HFFc6 (cell line): ENCODE measurements at places on chromosomes 2 and 18.

DNA sequence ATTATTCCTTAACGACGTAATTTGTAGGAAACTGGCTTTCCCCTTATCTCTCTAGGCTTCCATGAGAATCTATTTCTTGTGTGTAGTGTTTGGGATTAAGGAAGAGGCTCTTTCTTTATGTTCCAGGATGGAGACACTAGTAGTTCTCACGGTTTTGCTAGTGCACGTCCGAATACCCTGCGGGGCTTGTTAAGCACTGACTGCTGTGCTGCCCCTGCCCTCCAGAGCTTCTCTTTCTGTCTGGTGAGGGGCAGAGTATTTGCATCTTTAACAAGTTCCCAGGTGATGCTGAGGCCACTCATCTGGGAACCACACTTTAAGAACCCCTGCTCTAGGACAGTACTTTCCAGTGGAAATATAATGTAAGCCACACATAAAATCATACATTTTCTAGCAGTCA lies 76.4 kb downstream of the SPATS2L start:
- DNase-seq: no peak

DNA sequence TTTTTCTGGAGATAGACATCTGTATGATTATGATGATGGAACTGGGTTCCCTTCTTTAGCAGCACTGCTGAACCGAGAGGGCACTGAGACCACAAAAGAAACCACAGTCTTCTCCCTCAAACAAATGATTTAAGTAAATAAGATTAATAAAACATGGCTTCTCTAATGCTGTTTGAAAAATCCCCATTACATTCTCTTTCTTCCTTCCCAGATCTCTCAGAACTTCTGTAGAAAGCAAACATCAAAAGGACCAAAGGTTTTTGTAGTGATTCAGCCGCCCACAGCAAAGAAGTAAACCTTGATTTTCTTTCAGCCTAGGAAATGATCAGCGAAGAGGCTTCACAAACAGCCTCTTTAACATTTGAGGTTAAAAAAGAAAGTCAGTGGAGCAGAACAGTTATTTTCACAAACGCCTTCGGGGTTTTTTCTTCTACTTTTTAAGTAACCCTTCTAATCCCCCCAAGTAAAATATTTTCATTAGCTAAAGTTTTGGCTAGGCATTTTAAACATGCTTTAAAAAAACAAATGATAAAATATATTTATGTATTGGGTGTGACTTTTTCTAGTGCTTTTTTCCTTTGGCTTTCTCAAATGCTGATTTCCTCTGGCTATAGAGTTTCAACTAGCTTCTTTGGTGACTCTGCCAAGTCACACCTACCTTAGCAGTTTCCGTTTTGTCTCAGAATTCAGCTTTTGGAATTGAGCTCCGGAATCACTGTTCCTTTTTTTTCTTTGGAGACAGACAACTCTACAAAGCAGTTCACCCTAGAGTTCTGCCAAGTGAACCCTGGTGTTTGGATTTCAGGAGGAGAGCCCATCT lies 89.6 kb downstream of the UPP2 start:
- no peak for DNase-seq

DNA sequence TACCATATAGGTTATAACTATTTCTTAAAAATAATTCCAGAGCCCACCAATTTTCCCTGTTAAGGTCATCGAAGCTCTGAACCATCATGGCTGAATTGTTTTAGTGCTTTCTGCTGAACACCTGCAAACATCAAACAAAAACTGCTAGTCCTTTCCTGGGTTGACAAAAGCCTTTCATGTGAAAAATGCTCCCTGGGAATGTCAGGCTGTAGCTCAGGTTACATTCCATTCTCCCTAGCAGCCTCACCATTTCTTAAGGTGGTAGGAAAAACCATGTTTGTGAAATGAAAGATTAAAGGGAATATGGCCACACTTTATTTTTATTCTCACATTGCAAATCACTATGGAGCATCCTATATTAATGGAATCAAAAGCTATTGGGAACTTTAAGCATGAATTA lies 5.7 kb downstream of the TCF4 start:
- DNase-seq: no peak

DNA sequence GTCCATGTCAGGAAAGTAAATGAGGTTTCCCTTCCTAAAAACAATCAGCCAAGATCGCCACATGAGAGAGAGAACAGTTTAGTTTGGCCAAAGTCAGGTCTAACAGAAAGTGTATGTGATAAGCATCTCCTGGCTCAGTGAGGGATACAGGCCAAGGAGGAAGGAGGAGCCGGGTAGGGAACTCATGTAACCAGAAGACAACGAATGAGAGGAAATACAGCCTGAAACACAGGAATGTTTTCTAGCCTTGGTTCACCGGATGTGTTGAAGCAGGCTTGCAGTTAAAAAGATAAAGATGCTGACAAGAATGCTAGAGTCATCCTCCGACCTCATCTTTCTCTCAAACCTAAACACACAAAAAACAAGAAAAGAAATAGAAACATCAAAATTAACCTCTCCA lies 283.9 kb upstream of the SIX2 start:
- peak; percentile 16 for DNase-seq

- no peak for DNase-seq
These were observed 6.4 kb upstream of the PROC start for GRCh38 chr2:127411653-127412369.

DNA sequence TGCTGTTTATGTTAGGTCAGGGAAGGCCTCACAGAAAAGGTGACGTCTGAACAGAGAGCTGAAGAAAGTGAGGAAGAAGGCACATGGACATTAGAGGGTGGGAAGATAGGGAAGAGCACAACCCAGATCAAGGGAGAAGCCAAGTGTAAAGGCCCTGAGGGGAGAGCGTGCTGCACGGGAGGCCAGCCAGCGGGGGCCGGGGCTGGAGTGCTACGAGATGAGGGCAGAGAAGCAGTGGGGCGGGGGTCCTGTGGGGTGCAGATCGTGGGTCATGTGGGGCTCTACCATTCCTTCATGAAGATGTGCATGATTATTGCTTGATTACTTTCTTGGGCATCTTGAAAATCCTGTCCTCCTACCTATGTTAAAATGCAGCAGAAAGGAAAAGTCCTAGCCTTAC lies 50.8 kb downstream of the PROC start:
- DNase-seq: no peak

DNA sequence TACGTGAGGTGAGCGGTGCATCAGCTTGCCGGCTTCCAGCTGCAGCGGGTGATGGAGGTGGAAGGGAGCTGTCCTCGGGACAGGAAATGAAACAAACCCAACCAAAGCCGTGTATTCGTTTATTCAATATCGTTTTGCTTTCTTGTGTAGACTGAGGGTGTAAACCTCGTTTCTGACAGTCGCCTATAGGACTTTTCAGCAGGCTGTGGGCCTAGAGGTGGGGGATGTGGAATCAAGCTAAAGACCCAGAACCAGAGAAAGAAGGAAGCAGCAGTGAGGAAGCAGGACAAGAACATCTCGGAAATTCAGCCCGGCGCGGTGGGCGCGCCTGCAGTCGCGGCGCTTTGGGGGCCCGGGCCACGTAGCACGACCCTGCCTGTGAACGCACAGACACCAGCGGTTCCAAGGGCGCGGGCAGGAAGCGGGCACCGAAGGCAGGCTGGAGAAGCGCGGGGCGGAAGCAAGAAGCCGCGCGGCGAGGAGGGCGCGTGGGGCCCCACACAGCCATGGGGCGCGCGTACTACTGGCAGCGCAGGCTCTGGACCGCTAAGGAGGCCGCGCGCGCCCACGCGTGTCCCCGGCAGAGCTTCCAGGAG lies 755 bp upstream of the ATP9B start:
- DNase-seq: no peak

DNA sequence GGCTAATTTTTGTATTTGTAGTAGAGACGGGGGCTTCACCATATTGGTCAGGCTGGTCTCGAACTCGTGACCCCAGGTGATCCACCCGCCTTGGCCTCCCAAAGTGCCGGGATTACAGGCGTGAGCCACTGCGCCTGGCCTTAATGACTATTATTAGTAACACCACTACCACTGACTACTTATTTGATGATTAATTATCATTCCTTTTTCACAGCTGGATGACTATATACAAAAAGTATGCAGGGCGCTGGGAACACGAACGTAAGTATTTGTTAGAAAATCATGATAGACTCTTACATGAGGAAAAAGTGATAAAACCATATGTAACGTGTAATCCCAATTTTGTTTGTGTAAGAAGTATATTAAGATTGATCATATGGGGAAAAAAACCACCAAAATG lies 21.6 kb downstream of the DARS1 start:
- no peak for DNase-seq

GRCh38 chr2:51697095-51697494 lies 665.2 kb upstream of the NRXN1 start:
- no peak for DNase-seq

- no peak for DNase-seq
These were observed 7.9 kb upstream of the INHBB start for GRCh38 chr2:120338015-120338414.

DNA sequence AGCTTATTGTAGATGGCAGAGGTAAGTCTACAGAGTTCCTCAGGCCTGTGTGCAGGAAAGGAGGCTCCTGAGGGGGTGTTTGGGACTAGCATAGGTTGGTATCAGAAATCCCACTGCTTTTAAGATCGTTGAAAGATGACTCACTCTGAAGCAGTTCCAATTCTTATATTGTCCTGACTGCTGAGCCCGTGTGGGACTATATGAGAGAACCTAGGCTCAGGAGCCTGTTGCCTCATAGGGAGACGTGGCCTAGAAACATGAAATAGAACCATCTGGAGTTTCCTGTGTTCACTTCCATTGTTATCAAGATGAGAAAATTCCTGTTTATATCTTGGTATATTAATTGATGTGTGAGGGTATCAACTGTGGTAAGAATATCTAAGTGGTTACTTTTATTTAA lies 5.7 kb downstream of the CCT7 start:
- peak; percentile 30 for DNase-seq

DNA sequence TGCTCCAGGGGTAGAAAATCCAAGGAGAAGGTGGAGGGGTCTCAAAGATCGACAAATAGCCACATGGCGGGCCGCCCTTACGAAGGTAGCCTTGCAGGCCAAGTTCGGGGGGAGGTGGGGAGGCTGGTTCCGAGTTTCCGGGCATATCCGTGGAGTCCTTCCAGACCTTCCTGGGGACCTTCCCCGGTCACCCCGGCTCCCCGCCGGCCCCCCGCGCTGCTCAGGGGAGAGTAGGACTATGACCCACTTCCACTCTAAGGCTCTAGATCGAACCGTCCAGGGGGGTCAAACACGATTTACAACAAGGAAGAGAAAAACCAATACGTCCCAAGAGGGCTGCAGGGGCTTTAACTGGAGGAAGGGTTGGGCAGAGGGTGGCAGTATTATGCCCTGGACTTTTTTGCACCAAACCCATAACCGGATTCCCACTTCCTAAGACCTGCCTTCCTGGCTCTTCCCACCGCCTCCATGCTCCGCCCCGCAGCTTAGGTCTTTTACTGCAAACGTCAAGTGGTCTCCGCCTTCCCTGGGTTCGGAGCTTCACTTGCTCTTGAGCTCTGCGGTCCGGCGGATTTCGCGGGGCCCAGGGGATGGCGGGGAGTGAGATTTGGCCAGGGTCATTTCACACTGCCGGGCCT lies 779 bp upstream of the LYPD6 start:
- peak; percentile 48 for DNase-seq

DNA sequence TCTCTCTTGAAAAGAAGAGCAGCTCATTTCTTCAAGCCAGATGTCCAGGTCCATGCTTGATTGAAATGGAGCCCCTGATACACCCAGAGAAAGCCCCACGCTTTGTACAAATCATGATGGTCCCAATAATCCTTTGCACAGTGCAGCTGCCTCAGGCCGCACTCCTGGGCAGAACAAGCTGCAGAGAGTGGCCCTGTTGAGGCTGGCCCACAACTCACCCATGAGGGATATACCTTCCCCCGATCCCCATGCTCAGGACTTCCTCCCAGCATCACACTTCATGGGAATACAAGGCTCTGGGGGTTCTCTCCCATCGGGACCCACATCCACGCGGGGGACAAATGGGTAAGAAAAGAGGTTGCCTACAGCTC lies 181.8 kb downstream of the CTIF start:
- no peak for DNase-seq

DNA sequence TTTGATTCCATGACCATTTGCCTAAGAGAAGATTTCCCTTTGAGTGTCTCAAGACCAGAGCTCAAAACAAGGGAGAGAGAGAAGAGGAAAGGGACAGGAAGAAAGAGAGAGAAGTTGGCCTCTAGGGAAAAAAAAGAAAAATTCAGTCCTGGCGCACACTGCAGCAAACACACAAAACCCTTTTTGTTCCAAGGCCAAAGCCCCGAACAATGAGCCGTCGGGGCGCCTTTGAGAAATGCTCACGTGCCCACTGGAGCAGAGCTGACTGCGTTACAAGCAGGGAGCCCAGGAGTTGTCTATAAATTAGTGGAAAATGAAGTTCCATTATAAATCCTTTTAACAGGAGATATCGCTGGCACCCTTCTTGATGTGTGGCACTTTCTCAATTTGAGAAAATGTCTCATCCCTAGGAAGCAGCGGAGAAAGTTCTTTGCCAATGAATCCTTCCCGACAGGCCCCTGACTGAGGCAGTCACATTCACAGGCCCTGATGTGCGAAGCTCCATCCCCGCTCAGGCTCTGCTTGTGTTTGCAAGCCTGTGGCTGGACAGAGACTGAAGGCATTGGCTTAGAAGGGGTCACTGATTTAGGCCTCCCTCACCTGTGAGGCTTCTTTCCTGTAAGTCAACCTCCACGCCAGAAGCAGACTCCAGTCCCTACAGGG lies 32.1 kb upstream of the NCKAP5 start:
- DNase-seq: no peak

DNA sequence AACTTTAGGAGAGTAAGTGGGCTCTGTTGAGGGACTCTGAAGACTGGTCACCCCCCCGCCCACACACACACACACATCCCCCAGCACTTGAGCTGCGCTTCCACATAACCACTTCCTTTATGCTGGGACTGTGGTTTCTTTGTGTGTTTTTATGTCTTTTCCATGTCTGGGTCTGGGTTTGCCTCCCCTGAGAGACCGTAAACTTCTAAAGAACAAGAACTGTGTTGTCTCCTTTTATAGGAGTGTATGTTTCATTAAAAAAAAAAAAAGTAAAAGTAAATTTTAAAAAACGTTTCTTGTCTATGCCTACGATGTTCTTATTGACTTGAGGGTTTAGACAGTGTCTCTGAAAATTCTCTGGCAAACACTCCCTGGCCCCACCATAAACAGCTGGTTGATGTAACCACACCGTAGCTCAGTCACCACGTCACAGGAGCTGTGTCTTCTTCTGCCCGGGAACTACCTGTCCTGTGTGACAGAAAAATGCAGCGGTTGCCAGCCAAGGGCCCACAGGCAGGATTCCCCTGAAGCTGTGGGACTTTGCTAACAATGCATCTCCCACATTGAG lies 68.0 kb downstream of the KLHL29 start:
- DNase-seq: no peak

DNA sequence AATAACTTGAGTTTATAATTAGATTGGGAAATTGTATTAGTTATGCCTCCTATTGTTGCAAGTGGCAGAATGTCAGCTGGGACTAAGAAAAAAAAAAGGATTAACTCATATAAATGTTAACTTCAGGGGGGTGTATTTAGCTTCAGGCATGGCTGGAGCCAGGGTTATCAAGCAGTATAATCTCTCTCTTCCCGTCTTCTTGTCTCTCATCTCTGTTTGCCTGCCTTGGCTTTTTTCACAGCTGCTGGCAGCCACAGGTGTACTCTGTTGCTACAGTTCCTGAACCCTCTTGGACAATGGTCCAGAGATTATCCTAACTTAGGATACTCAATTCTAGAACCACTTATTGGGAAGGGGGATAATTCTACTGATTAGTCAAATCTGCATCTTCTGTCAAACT lies 370.7 kb upstream of the MEX3C start:
- DNase-seq: no peak

GRCh38 chr2:129778584-129778877 lies 200.9 kb upstream of the RAB6C start:
- no peak for DNase-seq

GRCh38 chr2:2117923-2118322 lies 213.2 kb downstream of the MYT1L start:
- DNase-seq: no peak
